ENCODE measurements at places on chromosomes 7 and 10.

DNA sequence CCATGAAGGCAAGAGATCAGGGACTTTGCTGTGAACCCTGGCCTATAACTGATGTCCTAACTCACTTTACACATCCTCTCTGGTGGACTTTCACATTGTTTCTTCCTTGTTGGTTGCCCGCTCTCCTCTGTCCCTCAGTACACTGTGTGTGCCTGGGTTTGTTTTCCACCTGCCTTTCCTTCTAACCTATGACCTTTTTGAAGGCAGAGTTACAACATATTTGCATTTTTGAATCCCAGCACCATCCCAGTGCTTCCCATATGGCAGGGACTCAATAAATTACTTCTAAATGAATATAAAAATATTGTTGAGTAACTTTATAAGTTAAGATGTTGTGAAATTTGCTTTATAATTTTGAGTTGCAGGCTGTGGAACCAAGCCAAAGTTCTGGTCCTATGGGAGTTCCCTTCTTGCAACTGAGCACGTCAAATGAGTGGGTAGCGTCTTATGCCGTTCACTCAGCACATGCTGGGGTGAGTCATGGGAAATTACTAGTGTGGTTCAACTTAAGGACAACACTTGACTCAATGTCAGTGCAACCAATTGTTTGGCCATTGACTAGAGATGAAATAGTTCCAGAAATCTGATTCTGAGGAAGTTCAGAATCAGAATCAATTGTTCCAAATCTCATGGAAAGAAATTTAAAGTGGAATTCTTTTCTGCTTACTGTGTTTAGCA is 250.9 kb downstream of the TWIST1 start:
- no peak for DNase-seq

- DNase-seq: peak; percentile 51
Observed at GRCh38 chr10:114499630-114500190, 95.4 kb upstream of the AFAP1L2 start.

DNA sequence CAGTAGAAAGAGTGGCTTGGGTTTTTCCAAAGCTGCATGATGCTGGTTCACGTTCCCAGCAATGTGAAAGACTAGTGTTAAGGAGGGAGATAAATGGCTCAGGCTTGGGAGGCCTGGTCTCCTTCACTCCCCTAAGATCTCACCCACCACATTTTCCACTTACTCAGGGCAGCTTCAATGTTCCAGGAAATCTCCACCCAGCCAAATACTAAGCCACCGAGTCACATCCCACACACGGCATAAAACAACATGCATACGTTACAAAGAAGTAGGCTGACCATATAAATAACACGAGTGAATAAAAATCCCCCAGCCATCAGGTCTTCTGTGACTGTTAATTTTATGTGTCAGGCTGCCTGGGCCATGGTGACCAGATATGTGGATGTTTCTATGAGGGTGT is 303.5 kb downstream of the SFMBT2 start:
- DNase-seq: no peak

GRCh38 chr7:123366626-123367025 is 166.9 kb upstream of the SLC13A1 start:
- no peak for DNase-seq

DNA sequence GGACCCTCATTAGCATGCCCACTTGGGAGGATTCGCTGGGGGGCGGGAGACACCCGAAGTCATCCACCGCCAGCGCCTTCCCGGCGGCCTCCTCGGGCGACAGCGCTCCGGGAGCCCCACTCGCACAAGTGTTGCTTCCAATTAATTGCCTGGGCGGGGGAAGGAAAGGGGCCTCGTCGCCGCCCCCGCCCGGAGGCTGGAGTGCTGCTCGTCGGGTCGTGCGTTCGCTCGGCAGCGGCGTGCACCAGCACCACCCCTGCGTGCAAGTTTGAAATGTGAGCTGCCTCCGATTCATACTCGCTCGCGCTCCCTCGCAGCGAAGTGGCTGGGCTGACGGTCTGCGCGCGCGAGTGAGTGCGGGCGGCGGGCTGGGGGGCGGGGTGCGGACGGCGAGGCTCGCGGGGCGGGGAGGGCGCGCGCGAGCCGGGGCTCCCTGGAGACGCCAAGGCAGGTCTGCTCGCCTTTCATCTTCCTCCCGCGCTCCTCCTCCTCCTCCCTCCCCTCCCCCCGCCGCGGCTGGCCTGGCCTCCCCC is 104.6 kb upstream of the PPIF start:
- DNase-seq: peak; percentile 56

DNA sequence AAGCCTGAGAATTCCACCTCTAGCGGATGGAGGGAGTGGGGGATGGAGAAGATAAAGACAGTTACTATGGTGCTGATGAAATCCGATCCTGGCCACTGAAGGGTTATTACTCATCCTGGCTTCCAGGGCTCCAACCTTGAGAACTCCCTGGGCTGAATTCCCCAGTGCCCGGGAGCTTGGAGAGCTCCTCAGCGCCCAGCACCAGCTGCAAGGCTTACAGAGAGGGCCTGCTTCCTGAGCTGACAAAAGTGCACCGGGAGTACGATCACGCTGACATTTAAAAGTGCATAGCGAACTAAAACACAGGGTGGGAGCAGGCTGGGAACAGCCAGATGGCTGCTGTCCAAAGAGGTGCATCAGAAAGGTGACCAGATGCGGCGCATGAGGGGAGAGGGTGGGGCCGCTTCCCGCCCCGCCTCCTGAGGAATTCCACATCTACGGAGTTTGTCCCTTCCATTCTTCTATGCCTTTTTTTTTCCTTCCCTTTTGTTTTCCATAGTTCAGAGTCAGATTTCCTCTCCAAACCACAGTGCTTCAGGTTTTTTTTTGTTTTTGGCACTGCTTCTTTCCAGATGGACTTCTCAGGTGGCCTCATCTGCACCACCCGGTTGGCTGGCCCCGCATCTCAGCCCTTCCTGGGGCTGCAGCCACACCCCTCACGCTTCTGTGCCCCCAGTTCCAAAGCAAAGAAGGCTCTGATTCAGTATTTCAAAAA is 62.4 kb upstream of the MKRN1 start:
- DNase-seq: no peak

DNA sequence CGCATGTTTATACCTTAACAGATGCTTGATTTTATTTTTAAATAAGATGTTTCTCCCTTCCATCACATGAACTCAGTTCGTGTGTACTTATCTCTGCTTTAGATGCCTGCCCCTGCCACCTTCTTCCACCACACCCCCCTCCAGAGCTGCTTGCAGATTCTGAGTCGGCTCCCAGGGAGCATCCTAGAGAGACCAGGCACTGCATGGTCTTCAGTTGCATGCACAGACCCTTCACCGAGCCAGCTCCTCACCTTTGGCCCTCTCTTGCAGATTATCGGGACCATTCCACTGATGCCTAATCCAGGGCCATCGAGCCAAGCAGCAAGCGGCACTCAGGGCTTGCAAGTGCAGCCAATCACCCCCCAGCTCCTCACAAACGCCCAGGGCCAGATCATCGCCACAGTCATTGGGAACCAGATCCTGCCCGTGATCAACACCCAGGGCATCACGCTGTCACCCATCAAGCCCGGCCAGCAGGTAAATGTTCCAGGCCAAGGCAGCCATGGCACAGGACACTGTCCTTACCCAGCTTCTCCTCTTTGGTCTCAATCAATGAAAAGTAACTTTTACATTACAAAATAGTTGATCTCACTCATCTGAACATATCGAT is 133.3 kb upstream of the YAE1 start:
- DNase-seq: no peak

DNA sequence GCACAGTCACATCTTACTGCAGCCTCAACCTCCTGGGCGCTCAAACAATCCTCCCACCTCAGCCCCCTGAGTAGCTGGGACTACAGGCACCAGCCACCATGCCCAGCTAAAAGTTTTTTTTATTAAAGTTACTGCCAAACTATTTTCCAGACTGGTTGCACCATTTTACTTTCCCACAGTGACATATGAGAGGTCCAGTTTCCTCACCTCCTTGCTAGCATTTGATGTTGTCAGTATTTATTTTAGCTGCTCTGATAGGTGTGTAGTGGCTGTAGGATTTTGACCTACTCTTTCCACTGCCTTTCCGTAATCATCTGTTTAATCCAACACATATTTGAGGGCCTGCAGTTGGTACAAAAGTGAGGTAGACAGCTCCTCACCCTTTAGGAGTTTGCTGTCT is 5.4 kb upstream of the UBE3C start:
- DNase-seq: no peak

DNA sequence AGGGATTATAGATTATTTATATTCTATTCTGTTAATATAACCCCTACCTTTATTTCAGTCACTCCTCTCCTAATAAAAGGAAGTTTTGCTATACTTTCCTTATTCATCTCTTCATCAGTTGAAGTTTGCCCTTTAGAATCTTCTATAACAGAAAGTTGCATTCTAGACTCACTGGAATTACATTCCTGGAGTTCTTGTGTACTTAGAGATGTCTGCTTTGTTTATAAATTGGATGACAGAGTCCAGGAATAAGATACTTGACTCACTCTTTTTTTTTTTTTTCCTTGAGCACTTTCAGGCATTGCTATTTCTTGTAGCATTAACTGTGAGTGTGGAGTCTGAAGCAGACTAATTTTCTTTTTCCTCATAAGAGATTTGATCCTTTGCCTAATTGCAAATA is 640.8 kb downstream of the XPNPEP1 start:
- no peak for DNase-seq

DNA sequence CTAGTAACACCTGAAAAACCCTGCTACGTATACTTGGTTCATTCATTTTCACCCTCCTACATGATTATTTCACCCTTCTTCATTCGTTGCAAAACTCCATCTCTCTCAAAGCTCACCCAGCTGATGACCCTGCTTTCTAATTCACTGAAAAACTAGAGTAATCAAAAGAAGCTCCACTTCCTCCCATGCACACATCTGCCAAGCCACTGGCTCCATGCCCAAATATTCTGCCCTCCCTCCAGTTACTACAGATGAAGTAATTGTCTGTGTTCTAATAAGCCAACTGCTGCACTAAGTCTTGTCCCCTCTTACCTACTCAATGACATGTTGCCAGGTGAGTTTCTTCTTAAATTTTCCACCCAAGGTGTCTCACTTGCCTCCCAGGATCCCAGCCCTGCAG is 96.9 kb upstream of the CCDC71L start:
- DNase-seq: no peak

DNA sequence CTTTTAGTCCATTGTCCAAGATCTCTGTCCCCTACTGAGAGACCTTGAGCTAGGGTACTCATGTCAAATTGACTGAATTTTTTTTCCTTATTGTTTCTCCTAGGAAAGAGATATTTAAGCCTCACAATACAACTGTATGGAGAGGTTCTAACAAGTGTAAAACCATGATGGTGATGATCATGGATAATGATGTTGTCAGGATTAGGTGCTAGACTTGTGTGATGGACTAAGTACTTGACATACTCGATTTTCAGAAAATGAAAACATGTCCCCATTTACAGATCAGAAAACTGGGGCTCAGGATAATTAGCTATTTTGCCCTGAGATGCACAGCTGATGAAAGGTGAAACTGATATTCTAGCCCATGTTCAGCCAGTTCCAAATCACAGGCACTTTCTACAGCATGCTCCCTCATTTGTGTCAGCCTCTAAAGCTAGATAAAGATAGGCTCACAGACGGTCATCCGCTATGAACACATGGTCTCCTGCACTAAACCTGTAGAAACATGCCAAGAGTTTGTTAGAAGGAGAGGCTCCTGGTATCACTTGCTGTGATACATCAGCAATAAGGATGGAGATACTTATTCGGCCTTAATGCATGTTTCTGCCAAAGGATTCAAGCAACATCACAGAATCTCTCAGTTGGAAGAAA is 67.6 kb downstream of the CREB3L2 start:
- no peak for DNase-seq

DNA sequence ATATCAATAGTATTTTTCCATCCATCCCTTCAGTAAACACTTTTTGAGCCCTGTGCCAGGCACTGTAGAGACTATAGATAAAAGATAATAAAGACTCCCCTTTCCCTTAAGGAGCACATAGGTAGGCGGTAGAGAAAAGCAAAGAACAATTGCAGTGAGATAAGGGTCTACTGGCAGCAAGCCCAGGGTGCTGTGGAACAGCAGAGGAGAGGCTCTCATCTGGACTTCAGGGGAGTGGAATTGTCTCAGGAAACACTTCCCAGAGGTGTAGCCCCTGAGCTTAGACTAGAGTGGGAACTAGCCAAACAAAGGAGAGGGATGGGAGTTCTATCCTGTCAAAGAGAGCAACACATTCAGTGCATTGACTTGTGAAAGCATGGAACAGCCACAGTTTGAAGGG is 102.0 kb downstream of the NRF1 start:
- DNase-seq: no peak

GRCh38 chr10:44879531-44879899 is 31.6 kb upstream of the TMEM72 start:
- DNase-seq: no peak

GRCh38 chr7:124813994-124814798 is 48.6 kb upstream of the GPR37 start:
- DNase-seq: no peak

- no peak for DNase-seq
Observed at GRCh38 chr7:91267171-91267955, 3.1 kb downstream of the FZD1 start.

DNA sequence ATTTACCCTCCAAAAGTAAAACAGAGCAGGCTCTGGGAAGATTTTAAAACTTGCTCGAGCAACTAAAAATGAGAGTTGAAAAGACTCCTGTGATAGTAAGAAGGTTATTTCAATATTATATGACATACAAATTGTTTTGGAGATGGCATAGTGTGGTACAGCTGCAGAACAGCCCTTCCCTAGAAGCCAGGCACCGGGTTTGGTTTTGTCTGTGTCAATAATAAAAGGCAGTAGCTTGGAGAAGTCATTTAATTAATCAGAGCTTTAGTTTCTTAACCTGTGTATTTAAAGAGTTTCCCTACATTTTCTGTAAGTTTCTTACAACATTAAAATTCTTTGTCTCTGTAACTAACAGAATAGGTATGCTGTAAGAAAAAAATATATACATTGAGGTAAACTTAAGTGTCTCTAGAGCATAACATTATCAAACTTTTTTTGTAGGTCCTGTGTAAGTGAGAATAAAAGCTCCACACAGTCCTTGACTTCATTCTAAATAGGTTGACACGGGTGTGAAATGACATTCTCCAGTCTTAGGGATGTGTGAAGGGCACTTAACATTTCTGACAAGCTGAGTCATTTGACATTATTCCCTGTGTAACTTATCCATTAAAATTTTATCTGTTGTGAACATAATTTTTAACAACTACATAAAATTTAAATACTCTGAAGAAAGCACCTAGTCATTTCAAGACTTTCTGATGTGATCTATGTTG is 425.0 kb upstream of the ETV1 start:
- DNase-seq: no peak

DNA sequence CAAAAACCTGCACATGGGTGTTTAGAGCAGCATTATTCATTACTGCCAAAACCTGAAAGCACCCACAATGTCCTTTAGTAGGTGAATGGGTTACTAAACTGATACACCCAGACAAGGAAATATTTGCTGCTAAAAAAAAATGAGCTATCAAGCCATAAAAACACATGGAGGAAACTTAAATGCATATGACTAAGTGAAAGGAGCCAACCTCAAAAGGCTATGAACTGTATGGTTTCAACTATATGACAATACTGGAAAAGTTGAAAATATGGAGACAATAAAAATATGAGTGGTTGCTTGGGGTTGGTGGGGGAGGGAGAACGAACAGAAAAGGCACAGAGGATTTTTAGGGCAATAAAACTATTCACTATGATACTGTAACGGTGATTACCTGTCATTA is 291.0 kb downstream of the TNS3 start:
- no peak for DNase-seq
